Activated CD4-positive, alpha-beta memory T cell treated with anti-CD3 and anti-CD28 coated beads for 36 hours (primary cell): ENCODE measurements at places on chromosomes 13 and 19. TPM values are rescaled to one million over a fixed set of nuclear protein-coding genes. Genes with fewer than 3 reads are reported as not detected.
A peak's percentile ranks its signal among the peaks of the same experiment; 100 is the strongest.

DNA sequence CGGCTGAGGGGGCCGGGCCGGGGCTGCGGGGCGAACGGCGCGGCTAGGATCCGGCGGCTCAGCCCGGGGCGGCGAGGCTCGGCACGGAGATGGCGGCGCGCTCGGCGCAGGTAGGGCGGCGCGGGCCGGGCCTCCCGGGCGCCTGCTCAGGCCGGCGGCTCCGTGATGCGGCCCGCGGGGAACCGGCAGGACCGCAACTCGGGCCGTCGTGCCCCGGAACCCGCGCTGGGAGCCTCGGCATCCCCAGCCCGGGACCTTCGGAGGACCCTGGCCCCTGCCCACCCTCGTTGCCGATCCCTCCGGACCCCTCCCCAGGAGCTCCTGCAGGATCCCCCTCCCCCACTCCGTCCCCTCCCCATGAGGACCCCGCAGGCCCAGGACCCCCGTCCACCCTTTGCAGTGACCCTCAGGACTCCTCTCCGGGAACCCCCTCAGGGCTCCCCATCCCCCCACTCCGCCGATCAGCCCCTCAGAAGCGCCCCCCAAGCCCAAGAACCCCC is 304 bp downstream of the EVI5L start:
- DNase-seq: no peak
- peak overlapping the region; percentile 76 for H3K4me3 ChIP-seq
- H3K4me1 ChIP-seq: peaks cover 17% of the 10 kb centered on the region
- H3K27ac ChIP-seq: no peak overlapping the region
- H3K27me3 ChIP-seq: peaks cover 3% of the 10 kb centered on the region

DNA sequence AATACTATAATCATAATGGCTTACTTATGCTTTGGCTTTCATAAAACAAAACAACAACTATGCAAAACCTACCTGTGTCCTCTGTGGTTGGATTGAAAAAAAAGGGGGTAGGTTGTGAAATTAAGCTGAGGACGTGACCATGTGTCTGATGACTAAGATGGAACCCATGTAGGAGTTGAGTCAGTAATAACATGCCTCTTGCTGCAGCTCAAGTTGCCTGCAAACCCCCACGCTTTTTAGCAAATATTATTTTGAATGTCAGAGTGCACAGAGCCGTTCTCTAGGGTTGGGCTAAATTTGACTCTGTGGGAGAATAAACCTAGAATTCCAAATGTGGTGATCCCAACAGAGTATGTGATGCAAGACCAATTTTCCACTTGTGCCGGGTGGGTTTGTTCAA is 209.3 kb downstream of the KCNRG start:
- peak; percentile 51 for DNase-seq
- H3K36me3 ChIP-seq: peaks cover 2% of the 10 kb centered on the region
- H3K4me1 ChIP-seq: peaks cover 70% of the 10 kb centered on the region
- H3K27me3 ChIP-seq: peaks cover 42% of the 10 kb centered on the region

GRCh38 chr19:17757125-17757524 is 5.8 kb downstream of the FCHO1 start:
- H3K27me3 ChIP-seq: no peaks in the 10 kb centered on the region
- H3K4me1 ChIP-seq: peaks cover 39% of the 10 kb centered on the region

The ADGRE3 gene
- not detected for total RNA-seq

The KCNN1 gene
- 0.24 TPM for total RNA-seq
